ENCODE measurements at places on chromosomes 7 and 10.
A peak's percentile ranks its signal among the peaks of the same experiment; 100 is the strongest.

- DNase-seq = no peak
Measured at GRCh38 chr7:4816419-4817080, 41.1 kb downstream of the AP5Z1 start.

DNA sequence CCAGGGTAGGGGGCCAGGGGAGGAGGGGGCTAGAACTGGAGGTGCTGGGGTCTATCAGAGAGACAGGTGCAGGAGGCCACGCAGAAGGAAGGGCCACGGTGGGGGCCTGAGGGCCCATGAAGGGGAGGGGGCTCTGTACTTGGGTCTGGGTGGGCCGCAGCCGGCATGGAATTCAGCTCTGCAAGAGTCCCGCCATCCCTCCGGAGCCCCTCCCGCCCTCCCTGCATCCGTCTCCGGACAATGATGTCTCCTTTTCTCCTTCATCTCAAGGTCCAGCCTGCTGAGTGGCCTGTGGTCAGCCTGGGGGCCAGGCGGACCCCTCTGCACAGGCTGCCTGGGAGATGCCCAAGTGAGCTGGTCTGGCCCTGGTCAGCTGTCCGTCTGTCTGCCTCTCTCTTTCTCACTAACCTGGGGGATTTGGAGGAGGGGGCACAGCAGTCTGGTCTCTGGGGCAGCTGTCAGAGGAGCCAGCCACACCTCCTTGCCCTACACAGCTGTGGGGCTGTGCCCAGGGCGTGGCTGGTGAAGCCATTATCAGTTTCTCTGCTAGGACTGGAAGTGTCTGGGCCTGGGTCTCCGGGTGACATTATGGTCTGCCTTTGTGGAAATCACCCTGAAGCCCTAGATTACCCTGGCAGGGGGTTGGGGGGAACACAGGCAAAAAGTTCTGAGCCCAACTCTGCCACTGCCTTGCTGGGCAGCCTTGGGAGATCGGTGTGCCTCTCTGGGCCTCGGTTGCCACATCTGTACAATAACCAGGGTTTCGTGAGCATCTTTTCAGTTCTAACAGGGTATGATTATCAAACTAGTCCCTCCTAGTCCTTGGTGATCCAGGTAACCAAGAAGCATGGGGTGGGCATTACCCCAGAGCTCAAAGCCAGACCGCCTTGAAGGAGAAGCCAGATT is 19.0 kb upstream of the HSPB1 start:
- no peak for DNase-seq

DNA sequence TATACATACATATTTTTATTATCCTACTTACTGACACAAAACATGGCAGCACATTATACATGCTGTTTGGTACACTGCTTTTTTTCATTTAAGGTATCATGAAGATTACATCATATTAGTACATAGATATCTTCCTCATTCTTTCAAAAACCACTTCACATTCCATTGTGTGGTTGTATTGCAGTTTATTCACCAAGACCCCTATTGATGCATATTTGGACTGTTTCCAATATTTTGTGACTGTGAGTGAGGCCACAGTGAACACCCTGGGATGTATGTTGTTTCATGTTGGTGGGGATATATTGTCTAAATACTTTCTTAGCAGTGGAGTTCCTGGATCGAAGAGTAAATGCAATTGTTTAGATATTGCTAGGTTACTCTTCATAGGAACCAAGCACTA is 39.0 kb downstream of the TFAM start:
- DNase-seq = peak; percentile 29

DNA sequence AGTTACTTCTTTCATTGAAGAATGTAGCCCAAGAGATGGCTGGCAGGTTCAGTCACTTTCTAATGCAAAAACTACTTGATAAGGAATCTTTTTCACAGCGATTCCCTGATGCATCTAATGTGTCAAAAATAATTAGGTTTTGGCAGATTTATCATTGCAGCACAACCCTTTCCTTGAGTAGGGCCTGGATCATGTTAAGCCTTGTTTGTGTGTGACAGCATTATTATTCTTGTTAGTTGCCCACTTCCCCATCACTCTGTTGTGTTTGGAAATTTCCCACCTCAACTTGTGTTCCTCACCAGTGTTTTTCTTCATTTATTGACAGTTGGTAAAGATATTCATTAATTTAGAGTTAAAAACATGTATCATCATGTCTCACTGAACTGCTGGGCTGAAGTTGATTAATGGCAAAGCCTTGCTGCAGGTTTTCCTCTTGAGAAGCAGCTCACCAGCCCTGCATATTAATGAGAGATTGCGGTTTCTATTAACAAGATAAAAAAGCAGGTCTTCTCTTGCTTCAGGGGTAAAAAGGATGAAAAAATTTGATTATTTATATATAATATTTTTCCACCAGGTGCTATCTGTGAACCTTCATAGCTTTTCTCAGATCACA is 233.3 kb upstream of the MDFIC start:
- no peak for DNase-seq

GRCh38 chr7:50584793-50585408 is 19.7 kb upstream of the DDC start:
- DNase-seq = no peak

All from M059J (cell line).